ENCODE measurements at places on chromosomes 7 and 10. TPM values are rescaled to one million over a fixed set of nuclear protein-coding genes. Genes with fewer than 3 reads are reported as not detected.
A peak's percentile ranks its signal among the peaks of the same experiment; 100 is the strongest.

DNA sequence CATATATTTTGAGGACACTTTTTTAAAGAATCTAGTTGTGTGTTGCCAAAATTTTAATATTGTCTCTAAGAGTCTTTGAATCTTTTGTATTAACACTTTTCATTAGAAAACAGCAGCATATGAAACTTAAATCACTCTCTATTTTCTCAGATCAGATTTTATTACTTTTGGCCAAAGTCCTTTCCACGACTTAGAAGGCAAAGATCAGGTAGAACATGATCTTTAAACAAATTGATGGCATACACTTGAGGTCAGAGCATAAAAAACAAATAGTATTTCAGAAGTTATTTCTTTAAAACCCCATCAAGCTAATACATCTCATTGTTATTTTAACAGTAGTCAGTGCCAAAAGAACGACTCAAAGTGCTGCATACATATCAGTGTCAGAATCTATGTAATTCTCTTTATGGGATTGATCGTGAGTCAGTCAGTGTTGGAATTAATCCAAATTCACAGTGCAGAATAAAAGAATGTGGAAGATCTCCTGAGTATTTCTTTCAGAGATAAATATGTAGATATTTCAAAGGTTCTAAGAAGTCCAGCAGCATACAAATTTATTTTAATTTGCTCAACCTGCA is 9.6 kb upstream of the AGMO start:
- no peak for DNase-seq

PPP1R9A gene
- 16.9 TPM for total RNA-seq

DNA sequence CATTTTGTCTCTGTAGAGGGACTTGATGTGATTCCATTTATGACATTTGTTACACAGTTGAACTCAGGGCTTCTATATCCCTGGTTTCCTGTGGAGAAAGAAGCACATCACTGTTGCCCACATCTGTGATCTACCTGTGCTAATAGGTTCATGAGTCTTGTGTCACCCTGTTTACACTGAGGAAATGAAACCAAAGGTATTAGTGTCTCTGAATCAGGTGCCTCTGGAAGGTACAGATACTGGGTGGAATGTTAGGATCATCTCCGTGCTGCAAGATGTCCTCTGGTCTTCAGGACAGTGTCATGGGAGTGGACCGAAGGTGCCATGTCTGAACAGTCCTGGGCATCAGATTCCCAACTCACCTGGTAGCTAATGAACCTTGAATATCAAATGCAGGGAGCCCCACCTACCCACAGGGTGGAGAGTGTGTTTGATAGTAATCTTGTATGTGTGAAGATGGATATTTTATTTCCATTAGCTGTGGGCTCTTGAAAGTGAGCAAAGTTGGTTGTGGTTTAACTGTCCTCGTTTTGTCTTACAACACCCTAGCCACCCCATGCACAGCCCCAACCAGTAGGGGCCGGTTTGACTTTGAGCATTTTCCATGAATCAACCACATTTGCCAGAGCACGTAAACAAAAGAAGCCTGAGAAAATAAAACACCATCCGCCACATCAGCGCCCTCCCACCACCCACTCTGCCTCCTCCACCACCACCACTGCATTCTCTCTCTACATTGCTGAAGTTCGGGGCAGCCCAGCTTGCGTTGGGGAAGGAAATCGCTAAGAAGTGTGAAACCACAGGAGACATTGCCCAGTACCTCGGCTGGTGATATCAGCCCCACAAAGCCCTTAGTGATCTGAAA is 40.7 kb downstream of the TARP start:
- DNase-seq = no peak

INA gene
- total RNA-seq = not detected

DNA sequence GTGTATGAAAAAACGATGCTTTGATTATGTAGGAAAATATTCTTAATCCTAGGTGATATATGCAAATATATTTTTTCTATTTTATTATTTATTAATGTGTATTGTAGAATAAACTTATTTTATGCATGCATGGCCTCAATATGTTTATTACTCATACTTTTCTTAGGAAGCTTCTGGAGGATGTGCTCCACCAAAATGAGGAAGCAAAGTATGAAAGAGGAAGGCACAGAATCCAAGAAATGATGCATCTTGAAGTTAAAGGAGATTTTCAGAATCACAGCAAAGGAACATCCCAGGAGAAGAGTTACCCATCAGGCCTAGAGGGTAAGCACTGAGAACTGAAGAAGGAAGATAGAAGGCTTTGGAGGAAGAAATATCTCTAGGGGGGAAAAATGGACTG is 35.0 kb upstream of the MRPS16 start:
- DNase-seq = no peak

DNA sequence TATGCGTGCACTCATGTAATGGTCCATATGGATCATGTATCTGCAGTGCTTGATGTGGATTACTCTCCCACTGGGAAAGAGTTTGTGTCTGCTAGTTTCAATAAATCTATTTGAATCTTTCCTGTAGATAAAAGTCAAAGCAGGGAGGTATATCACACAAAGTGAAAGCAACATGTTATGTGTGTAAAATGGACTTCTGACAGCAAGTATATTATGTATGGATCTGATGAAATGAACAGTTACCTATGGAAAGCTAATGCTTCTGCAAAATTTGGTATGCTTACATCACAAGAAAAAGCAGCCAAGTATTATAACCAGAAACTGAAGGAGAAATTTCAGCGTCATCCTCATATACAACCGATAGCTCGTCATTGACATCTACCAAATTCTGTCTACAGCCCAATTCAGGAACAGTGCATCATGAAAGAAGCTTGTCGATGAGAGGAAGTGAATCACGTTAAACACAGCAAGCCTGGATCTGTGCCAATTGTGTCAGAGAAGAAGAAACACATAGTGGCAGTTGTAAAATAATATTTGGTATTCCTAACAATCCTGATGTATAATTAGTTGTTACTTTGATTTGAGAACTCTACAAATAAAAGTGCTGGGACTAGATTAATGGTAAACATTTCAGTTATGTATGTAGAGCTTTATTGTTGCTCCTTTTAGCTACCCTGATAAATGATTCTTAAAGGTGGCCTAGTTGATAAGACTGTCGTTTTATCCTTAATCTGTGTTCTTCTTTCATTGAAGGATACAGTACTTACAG is 14.2 kb upstream of the SYPL1 start:
- DNase-seq = peak; percentile 46

GRCh38 chr10:94762393-94762792 is at the start of gene CYP2C19:
TSS of gene CYP2C19 (plus strand) at chr10:94762681. CDS start at chr10:94762706, 25 bp downstream.
- no peak for DNase-seq

KNDC1 gene
- 20.9 TPM for total RNA-seq

GRCh38 chr7:150406312-150406566 is 27.1 kb downstream of the ZNF775 start:
- DNase-seq = no peak

DNA sequence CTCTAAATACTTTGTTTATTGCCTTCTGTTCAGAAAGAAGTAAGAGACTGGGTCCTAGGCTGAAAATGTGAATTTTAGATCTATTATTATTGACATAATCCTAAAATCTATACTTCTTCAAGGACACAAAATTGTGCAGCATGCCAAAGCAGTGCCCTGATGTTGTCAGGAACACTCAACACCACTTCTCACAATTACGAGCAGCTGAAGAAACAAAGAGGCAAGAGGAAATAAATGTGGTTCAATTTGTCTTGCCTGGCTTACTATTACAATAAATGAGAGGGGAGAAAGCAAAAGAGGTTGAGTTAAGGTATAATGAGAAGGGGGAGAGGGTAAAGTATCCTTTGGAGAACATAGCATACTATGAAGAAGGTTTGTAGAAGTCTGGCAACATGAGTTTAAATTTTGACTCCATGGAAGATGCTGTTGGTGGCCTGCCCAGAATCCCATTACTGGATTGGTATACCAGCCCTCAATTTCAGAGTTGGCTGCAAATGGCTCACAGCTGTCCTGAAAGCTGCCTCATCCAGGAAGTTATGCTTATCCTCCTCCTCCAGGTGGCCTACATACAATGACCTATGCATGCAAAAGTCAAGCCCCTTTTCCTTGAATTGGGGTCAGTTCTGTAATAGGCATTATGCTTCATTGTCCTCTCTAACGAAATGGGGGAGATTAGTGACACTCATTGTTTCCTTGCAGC is 274.6 kb upstream of the SMIM30 start:
- DNase-seq = no peak

GRCh38 chr10:64211466-64211865 is 690.3 kb downstream of the REEP3 start:
- no peak for DNase-seq

CCDC3 gene
- 13.1 TPM for total RNA-seq

LMTK2 gene
- total RNA-seq = 65.8 TPM

DNA sequence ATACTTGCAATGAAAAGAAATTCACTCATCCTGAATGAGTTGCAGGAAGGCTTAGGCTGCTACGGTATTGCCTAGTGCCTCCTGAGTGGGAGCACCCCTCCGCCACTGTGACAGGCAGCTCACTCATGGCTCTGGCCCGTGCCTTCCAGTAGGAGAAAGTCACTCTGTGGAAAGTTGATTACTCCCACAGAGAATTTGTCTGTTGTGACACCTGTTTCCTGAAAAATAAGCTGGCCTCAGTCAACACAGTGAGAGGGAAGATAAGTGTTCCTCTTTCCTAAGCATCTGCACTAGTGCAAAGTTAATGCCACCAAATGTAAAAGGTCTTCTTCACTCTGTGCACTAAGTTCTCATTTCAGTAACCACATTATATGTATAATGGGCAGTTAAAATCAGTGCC is 158.8 kb upstream of the INHBA start:
- DNase-seq = peak; percentile 33

- DNase-seq = no peak
These were observed 65.4 kb downstream of the GRK5 start for GRCh38 chr10:119272736-119273135.

PAX4 gene
- not detected for total RNA-seq

EVX1 gene
- total RNA-seq = not detected

GRCh38 chr7:99326408-99326782 is 697 bp downstream of the ARPC1A start:
- no peak for DNase-seq

PLXDC2 gene
- total RNA-seq = 129 TPM

PDE6C gene
- total RNA-seq = not detected

DNA sequence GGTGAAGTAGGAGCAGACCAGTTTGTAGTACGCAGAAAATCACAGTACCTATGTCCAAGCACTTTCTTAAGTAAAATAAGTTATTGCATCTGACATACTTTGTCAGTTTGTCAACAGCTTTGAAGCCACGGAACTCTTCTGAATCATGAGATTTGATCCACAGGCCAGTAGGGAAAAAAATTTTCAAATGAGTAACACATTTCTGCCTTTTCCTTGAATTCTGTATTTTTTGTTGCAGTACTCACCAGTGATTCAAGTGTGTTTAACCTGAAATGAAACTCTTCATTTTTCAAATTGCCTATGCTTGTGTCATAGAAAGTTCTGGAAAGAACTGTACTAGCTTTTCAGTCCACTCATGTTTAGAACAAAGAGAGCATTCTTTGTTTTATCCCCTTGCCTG is 337.7 kb downstream of the GATA3 start:
- DNase-seq = no peak

DNA sequence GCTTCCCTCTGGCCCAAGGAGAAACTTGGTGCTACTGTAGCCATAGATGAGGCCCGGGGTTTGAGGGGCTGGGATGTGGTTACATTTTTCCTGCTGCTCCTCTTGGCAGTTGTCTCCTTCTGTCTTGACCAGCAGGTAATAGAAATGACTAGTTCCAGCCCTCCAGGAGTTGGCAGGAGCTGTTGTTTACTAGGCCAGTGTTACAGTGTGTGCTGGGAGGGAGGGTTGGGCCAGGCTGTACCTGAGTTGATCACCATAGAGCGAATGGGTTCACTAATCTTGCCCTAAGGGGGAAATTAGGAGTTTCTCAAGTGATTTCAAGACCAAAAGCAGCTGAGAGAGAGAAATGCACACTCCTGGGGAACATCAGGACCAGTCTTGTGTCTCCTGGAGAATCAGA is 34.9 kb downstream of the PAX2 start:
- DNase-seq = no peak

- no peak for DNase-seq
These were observed 34.8 kb downstream of the MTURN start for GRCh38 chr7:30169579-30169978.

- DNase-seq = no peak
These were observed 325.9 kb upstream of the SMIM30 start for GRCh38 chr7:113444261-113444660.

TUBAL3 gene
- total RNA-seq = not detected

DNA sequence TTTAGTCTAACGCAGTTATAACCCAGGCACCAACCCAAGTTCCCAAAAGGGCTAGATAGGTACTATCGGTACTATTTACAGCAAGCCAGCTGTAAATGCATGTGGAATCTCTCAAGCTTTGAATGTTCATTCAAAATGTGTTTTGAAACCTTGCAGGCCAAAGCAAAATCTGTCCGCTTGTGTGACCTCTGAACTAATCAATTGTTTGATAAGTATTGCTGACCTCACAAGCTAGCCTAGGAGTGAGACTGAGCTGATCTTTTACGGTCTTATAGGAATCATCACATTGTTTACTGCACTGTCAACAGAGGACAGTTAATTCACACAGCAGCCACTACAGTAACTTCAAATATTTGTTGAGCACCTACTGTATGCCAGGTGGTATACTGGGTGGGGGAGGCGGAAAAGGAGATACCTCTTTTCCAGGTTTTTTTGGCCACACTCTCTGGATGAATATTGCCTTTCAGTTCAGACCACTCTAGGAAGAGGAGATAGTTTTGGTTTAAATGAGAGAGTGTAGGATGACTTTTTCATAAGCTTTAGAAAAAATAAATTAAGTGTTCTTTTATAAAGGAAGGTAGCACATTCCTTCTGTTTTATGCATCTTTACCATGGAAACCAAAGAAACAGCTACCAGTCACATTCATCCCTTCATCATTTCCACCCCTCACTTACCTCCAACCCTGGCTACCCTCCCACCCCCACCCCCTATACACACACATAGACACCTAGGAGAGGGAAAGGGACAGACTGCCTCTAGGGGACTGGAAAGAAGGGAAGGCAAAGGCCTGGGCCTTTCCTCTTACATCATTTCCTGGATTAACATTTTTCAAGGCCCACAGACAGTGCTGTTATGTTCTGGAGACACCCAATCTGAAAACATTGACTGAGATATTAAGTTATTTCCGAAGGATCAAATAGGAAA is 2.4 kb downstream of the PAPSS2 start:
- DNase-seq = no peak

DNA sequence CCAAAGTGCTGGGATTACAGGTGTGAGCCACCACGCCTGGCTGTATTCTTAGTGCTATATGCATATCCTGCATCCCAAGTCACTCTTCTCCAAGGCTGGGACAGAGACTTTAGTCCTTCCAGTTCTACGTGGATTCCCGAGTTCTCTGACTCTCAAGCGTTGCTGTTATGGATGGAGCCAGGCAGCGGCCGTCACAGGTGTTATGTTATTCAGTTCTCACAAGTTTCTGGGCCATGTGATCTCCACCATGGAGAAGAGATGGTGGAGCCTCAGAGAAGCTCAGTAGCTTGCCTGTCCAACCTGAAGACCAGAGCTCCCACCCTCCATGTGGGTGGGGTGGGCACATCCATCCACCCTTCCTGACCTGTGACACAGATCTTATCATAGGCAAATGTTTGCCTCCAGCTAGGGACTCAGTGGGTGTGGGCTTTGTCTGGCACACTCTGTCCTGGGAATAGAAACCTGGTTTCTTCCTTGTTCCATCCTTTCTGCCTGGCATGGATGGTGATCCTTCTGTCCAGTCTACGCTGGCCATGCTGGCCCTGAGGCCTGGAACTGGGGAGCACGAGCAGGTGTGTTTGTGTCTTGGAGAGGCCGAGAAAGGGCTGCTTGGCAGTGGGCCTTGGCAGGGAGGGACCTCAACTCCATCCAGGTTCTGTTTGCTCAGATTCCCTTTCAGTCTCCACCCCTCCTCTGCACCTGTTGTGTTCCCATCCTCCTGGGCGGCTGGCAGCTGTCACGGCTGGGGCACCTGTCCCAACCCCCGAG is 55.3 kb downstream of the NEURL1 start:
- no peak for DNase-seq

All from upper lobe of left lung (tissue), 6 donors.